HT1080 (cell line): ENCODE measurements at places on chromosomes 13 and 19. TPM values are rescaled to one million over a fixed set of nuclear protein-coding genes. Genes with fewer than 3 reads are reported as not detected.
A peak's percentile ranks its signal among the peaks of the same experiment; 100 is the strongest.

DNA sequence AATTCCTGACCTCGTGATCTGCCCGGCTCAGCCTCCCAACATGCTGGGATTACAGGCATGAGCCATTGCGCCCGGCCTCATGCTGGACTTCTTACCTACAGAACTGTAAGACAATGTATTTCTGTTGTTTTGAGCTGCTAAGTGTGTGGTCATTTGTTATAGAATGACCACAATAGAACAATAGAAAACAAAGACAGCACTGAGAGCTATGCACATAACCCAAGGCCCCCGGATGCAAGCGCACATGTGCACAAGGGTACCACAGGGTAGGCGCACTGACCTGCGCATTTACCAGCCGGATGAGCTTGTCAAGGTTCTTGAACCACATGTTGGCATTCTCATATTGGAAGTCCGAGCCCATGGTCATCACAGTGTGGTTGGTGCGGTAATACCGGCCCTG, 5.6 kb downstream of the MAN2B1 start:
- no peak for DNase-seq

Gene CEACAM1
- not detected in 2 replicates for total RNA-seq

DNA sequence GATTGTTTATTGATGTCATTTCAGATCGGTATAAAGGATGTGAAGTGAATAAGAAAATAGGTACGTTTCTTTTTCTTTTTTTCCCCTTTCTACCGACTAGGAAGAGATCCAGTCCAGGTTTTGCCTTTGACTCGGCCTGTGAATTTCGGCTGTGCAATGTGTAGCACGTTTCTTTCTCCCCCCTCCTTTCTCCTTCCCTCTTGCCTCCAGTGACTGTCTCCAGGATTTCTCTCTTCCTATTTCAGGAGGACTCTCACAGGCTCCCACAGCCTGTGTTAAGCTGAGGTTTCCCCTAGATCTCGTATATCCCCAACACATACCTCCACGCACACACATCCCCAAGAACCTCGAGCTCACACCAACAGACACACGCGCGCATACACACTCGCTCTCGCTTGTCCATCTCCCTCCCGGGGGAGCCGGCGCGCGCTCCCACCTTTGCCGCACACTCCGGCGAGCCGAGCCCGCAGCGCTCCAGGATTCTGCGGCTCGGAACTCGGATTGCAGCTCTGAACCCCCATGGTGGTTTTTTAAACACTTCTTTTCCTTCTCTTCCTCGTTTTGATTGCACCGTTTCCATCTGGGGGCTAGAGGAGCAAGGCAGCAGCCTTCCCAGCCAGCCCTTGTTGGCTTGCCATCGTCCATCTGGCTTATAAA, at the start of gene GPC6:
GPC6 (plus strand) TSS at position 185 of the 657 bp plus-strand sequence.
- peak; percentile 92 for DNase-seq

DNA sequence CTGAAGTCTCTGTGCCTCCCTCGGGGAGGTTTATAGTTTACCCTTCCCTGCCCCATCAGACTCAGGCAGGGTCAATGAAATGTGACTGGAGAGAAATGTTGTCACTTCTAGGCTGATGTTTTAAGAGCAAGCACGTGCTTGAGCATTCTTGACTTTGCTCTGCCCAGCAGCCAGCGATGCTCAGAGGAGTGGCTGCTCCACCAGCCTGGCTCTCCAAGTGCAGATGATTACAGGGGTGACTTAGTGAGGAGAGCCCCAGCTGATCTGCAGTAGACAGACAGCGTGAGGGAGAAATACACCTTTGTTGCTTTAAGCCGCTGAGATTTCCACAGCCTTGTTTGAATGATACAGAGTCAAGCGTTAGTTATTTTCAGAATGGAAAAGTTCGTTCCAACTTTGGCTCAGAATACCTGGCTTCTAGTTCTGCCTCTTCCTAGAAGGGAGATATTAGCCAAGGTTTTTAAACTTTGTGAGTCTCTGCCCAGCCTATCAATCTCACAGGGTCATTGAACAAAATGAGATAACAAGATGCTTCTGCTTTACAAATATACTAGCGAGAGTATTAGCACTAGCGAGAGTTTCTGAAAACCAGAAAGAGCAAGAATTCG, 143.6 kb downstream of the OXGR1 start:
- DNase-seq = no peak

- no peak for DNase-seq
Observed at GRCh38 chr13:74675182-74675581, 541.0 kb upstream of the KLF12 start.

- DNase-seq = no peak
Observed at GRCh38 chr13:51519771-51520216, 64.5 kb upstream of the WDFY2 start.

- no peak for DNase-seq
Observed at GRCh38 chr19:40528533-40529092, 48.1 kb upstream of the SHKBP1 start.
